ENCODE measurements at places on chromosomes 5 and 9.

DNA sequence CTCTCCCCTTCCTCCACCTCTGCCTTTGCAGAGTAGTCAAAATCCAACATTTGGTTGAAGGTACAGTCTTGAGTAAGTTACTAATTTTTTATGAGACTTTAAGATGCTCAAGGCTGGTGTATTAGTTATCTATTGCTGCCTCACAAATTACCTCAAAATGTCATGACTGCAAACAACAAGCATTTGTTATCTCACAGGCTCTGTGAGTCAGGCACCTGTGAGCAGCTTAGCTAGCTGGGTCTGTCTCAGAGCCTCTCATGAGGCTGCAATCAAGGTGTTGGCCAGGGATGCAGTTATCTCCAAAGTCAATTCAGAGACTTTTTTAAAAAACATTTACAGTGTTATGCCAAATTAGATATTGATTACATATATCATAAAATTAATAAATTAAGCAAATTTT is 371.3 kb upstream of the RGMB start:
- DNase-seq = no peak

DNA sequence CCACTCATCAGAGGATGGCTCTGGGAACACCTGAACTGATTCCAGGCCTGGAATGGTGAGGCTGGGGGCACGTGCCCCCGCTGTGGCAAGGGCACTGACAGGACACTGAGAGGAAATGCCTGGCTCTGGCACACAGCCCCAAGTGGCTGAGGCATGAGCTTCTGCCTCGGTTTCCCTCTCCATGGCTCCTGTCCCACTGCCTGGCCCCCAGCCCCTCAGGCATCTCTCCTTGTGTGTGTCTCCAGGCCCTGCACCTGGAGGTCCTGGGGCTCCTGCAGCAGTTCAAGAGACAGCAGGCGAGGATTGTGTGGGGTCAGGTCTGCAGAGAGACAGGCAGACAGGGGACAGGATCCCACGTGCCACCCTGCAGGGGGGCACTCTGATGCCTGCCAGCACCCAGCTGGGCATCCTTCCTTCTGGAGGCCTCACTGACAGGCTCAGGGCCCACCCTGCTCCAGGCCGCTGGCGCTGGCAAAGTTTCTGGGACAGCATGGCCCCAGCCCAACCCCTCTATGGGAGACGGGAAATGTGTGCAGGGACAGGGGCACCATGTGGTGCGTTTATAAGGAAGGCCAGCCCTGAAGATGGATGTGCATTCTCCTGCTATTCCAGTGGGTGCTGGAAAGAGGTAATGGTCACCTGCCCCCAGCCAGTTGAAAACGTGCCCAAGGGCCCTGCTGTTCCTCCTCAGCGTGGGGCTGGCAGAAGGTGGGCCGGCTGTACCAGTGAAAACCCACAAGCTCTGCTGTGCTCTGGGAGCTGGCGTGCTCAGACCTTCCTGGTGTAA is 66.0 kb downstream of the RASGEF1C start:
- no peak for DNase-seq

GRCh38 chr5:74839229-74839628 is 27.0 kb downstream of the FAM169A start:
- no peak for DNase-seq

DNA sequence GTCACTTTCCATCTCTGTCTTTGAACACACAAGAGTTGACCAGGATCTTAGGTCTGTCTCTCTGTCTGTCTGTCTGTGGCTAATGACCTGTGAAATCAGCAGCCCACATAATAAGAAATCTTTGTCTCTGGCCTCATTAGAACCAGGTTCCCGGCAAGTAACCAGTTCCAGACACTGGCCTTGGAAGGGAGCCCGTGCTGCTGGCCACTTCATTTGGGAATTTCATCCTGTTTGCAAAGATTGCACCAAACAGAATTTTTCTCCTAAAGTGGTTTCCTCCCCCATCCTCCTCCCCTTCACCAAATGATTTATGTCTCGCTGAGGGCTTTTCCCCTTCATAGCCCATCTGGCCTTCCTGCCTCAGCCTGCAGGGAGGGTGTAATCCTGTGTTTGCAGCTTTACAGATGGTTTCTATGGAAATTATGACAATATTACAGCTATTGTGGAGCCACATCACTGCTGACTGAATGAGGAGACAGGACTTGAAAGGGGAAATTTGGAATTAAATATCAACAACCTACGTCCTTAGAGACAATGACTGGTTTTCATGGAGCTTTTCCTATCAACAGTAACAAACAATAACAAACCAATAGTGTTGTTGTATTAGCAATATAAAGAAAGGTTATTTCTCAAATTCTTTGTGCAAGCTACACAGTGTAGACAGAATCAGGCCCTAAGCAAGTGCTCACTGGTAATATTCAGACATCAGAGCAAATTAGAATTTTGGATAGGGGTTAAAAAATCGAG is 25.7 kb downstream of the DPYSL3 start:
- no peak for DNase-seq

- DNase-seq = no peak
Measured at GRCh38 chr9:119114681-119115080, 254.6 kb downstream of the BRINP1 start.

DNA sequence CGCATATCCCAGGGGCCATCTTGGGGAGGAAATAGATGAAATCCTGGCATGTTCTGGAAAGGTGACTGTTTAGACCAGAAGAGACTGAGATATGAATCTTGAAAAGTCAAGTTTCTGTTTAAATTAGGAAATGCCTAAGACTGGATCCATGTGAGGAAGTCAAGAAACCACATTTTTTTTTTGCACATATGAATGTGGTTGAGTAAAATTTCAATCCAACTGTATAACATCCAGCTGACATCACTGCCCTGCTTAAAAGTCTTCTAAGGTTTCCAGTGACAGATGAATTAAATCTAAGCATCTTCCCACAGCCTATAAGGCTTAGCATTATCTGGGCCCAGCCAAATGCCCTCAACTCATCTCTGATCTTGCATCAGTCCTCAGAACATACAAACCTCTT is 47.7 kb upstream of the TCERG1 start:
- DNase-seq = no peak

GRCh38 chr5:1330847-1331831 is 13.8 kb downstream of the CLPTM1L start:
- DNase-seq = no peak

DNA sequence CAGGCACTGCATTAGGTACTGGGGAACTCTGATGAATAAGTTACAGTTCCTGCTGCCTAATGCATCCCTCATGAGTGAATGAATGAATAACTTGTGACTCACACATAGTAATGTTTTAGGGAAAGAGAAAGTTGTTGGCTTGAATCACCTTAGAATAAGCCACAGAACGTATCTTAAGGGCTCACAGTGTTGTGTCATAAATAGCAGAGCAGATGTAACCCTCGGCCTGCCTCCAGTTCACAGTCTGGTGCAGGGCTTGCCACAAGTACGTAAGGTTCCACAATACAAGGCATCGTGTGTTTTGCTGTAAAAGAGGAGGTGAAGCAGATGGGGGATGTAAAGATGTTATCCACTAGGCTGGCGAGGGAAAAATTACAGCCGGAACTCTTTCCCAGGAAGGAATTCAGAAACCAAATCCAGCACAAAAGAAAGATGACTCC is 218.7 kb downstream of the TRPM3 start:
- DNase-seq = no peak

- DNase-seq = no peak
Measured at GRCh38 chr9:114235033-114235661, 79.8 kb downstream of the COL27A1 start.

DNA sequence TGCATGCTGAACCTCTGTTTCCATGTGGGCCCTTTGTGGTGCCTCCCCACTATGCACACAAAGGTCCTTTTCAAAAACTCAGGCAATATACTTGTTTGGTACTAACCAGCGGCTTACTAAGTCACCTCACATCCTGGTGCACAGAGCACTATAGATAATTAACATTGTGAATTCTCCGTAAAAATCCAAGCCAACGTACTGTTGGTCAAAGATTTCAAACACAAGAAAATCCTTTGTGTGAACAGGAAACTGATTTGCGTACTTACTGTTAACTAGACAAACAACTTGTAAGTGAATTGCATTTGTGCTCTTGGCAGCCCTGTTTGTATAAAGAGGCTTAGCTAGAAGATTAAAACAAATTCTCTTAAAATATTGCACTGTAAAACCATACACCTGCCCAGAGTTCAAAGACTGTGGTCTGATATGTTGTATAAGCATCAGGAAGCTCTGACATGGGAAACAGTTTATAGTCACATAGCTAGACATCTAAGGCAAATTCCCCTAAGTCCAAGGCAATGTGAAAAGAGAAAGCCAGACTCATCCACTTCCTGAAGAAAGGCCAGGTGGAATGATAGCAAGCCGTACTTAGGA is 125.0 kb upstream of the SLC12A2 start:
- no peak for DNase-seq

GRCh38 chr9:134644725-134645606 is 3.4 kb downstream of the COL5A1 start:
- DNase-seq = no peak

DNA sequence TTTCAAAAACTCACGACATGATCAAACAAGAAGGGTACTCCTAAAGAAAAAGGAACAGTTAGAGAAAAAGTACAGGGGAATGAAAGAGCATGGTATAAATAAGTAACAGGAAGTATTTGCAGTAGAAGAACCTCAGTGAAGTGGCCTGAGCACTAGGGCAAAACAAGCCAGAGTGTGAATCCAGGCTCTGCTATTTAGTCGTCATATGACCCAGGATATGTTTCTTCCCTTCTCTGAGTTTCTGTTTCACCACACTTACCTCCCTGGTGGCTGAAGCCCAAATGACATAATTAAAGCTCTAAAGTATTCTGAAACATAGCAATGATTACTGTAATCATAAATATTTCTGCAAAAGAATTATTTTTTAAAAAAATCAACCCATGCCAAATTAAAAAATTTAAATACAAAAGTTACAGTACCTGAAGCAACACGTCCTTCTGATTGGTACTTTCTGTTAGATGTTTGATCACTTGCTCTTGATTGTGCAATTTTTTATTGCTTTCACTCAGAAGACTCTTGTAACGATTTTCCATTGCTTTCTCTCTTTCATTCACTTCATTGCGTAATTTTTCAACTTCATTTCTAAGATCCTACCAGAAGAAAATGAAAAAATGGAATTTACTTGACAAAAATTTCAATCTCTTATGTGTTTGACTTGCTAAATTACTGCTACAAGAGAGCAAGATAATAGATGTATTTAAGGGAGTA is 88.9 kb downstream of the CDK5RAP2 start:
- no peak for DNase-seq

GRCh38 chr5:168592014-168592368 is 12.8 kb upstream of the PANK3 start:
- no peak for DNase-seq

GRCh38 chr5:107467137-107467932 is 203.4 kb downstream of the EFNA5 start:
- no peak for DNase-seq

DNA sequence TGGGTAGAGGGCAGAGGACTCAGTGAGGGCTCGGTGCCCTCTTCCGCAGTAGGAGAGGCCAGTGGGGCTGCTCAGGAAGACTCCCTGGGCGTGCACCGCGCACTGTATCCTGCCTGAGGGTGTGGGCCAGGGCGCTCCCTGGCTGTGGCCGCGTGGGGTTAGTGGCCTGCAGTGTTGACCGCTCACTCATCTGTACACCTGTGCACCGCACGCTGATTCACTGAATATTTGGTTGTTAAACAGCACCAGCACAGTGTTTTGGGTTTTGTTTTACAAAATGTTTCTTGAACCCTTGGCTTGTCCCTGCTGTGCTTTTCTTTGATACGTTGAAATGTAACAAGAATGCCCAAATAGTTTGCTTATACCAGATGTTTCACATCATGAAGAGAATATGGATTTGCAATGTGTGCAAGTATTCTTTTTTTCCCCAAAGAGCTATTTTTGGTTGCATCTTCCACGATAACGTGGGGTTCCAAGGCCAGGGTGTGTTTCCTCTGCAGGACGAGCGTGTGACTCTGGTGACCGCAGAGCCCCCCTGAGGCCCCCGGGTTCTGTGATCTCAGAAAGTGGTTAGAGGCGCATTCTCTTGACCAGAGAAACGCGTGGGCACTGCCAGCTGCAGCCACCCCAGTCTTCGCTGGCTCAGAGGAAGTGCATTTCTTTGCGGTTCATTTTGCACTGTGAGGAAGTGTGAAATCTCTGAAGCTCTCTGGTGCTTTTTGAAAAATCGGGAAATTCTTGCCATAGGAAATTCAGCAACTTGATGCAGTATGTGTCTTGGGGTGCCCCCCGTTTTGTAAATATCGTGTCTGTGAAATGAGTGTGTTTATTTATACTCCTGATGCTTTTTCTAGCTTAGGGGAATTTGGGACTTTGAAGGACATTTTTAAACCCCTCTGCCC is 46.9 kb downstream of the AHRR start:
- DNase-seq = no peak

DNA sequence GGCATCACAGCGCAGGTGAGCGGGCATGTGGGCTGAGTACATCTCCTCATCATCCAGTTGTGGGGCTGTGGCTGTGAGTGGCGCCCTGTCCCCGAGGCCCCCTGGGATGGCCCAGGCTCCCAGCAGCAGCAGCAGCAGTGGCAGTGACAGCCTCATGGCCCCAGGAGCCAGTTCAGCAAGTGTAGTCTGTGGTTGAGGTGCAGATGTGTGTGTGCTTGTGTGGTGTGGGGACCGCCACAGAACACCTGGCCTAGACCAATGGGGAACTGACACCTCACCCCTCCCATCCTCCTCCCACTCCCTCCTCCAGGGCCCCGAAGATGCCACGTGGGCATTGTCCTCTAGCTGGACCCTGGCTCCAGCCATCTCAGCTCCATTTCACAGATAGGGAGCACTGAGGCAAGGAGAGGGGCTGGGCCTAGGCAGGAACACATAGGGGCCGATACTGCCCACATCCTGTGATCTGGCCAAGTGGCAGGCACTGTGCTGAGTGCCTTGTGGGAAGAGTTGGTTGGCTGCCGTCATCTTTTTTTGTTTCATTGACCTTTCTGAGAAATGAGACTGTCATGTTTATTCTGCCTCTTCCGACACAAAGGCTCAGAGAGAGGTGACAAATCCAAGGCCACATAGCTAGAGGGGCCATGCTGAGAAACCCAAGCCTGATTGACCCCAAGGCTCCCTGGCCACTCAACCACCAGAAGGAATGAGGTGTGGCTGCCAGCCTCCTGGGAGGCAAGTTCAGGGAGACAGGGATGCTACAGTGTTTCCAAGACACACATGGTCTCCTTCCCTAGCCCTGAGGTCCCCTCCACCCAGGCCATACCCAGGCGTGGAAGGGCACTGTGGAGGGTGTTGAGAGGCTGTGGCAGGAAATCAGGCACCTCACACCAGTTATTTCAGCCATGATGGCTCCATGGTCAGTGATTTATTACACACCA is at the start of gene MZB1:
MZB1 (minus strand) TSS at position 213 of the 938 bp plus-strand sequence; CDS start at position 156, 57 bp downstream.
- DNase-seq = no peak

DNA sequence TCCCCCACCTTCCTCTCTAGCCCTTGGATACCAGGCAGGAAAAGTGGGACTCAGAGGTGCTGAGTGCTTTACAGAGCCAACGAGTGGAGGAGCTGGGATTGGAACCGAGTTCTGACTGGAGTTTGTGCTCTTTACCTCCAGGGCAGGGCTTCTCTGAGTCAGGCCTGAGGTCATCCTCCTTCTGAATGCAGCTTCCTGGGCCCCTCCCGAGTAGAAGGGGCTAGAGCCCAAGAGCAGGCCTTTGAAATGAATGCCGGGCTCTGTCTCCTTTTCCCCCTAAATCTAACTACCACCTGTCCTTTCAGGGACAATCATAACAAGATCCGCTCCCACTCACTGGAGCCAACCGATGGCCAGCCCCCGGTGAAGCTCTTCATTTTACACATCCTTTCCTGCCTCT is 12.7 kb downstream of the PTGES start:
- DNase-seq = no peak
